ENCODE measurements at places on chromosomes 2 and 18.

DNA sequence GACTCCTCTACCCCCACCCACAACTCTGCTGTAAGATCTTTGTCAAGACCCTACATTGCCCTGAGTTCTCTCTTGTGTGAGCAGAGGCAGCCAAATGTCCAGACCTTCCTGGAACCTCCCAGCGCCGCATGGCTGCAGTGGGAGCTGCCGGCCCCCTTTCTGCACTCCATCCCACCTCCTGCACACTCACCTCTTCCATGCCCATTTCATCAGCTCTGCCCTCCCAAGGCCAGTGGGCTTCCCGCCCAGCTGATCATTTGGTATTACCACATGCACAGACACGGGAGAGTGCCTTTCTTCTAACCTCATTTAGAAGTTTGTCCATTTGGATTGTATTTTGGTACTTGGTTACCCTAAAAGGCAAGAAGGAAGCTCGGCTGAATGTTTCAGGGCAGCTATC, 2.0 kb downstream of the IL1R2 start:
- DNase-seq, result no peak

GRCh38 chr2:17621781-17622180, 81.3 kb downstream of the VSNL1 start:
- peak; percentile 20 for DNase-seq

- DNase-seq, result no peak
Measured at GRCh38 chr18:9803063-9803697, 82.6 kb upstream of the TXNDC2 start.

DNA sequence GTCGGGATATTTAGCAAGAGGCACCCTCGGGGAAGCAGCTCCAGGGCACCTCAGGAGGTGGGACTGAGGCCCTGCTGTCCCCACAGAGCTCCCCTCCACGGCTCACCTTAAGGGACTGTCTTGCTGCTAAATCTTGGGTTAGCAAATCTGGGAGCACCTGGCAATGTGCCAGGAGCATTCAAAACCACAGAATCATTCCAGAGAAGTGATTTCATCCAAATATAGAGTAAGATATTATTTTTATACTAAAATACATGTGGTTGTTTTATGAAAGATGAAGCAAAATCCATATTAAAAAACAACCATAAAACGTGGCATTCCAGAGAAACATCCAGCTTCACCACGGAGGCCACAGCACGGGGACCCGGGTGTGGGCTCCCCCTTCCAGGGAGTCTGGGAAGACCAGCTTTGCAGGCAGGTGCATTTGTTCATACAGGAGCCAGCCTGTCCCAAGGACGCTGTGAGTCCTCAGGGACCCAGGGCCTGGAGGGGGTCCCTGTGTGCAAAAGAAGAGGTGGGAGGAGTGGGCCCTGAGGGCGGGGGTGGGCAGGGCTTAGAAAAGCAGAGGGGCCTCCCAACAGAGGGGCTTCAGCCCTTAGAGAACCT, 16.3 kb downstream of the HS1BP3 start:
- peak; percentile 42 for DNase-seq

GRCh38 chr2:55103046-55103445, 52.8 kb upstream of the RTN4 start:
- no peak for DNase-seq

- DNase-seq, result no peak
Measured at GRCh38 chr2:156083763-156084493, 248.6 kb downstream of the NR4A2 start.

DNA sequence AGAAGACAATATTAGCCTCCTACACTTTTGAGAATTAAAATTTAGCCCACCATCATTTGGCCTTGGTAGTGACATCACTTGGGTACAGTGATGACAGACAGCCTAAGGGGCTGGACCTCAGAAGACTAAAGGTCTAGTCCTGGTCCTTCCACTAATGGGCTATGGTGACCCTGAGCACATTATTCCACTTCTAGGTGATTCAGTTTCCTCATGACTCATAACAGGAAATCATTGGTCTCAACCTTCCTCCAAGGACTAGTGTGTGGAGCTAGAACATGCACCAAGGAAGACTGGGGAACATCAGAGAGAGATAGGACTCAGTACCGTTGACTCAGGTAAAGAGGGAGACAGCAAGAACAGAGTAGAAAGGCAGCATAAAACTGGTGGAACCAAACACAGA, 64.0 kb downstream of the TFCP2L1 start:
- no peak for DNase-seq

DNA sequence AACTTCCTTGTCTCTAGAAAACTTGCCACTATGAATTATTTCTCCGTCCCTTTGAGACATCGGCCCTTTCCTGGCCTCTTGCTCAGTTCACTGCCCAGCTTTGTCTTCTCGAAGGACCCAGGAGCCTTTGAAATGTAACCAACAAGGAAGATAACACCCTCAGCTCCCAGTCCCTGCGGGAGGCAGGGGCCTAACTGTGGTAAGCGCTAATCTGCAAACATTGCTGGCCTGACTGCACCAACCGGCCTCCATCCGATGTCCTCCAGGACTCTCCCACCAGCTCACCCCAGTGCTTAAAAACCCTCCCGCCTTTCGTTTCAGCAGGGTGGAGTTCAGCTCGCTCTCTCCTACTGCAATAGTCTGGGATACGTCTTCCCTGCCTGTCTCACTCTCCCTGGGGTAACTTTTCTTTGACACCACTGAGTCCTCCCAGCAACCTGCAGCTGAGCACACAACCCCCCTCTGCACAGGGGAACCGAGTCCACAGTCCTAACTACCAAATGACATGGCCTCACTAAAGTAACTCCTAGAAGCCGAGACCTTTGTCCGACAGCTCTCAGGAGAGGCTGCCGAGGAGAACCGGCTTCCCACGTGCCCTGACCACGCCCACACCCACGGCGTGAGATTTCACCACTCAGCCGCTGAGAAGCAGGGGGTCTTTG, 76.1 kb downstream of the MBP start:
- DNase-seq, result no peak

DNA sequence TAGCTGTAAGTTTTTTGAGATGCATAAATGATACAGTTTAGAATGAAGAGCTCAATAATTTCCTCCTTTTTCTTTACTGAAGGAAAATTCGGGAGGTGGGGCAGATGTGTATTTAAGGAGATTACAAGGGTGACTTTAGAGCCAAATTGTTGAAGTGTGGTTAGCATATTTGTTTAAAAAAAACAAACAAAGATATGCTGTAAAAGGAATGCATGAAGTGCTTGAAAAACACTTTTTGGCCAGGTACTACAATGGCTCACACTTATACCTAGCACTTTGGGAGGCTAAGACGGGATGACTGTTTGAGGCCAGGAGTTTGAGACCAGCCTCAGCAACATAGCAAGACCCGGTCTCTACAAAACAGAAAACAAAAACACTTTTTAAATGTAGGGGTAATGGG, 38.4 kb downstream of the CD302 start:
- no peak for DNase-seq

DNA sequence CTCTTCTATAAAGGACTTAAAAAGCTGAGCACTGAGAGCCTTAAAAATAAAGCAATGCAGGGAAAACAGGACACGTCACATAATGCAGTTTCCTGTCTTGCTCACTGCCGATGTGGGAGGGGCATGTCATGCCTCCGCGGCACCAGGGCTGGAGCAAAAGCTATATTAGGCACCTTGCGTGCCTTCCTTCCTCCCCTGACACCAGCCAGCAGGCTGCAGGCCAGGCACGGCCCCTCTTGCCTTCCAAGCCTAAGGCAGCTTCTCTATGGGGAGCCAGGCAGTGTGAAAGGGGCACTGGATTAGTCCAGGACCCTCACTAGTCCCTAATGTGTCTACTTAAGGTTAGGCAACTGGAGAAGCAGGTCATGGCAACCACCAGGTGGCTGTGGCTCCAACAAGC, 26.3 kb downstream of the MRPL35 start:
- DNase-seq, result no peak

- DNase-seq, result no peak
Measured at GRCh38 chr2:14194233-14194632, 438.3 kb upstream of the LRATD1 start.

- DNase-seq, result no peak
Measured at GRCh38 chr18:23237524-23238151, 102.4 kb downstream of the CABLES1 start.

GRCh38 chr2:44944952-44945612, 3.6 kb downstream of the SIX3 start:
- DNase-seq, result no peak

- DNase-seq, result peak; percentile 45
Measured at GRCh38 chr2:217710211-217710765, 292.5 kb downstream of the TNS1 start.

DNA sequence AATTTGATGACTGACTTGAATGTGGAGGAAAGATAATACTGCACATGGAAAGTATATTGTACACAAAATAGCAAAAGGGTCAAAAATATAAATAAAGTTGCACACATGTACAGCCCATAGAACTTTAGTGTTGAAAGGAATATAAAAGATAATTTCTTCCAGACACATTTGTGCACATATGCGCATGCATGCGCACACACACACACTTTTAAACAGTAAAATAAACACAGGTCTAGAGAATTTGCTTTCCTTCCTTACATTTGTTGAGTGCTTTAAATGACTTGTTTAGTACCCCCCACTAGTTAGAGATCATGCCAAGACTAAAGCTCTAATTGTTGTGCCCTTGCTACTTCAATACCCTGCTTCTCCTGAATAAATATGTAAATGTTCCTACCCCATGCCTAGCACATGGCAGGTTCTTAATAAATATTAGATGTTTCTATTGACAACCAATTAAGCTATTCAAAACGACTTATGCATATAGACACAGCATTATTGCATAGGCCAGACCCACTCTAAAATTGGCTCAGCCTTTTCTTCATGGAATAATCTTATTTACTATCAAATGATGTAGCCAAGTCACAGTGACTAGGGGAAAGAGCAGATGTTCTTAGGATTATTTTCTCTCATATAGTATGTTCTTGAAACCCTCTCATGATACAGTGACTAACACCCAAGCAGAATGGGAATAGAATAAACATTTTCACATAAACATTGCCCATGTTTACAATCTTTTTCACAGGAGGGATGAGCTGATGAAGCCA, 165.5 kb upstream of the ACVR2A start:
- no peak for DNase-seq

DNA sequence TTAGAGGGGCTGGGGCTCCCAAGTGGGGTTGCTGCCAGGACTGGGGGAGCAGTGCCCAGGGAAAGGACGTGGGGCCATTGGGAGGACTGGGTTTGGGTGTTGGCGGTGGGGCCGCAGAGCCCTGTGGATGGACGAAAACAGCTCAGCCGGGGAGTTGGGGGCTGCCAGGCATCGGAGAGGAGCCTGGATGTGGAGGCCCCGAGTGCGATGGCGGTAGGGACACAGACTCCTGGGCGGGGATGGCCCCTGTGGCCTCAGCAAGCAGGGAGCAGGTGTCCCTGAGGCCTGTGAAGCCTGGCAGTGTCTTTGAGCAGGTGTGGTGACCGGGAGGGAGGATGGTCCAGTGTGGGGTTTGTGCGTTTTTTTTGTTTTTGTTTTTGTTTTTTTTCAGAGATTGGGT, 13.3 kb downstream of the CTDP1 start:
- no peak for DNase-seq

- no peak for DNase-seq
Measured at GRCh38 chr2:105778080-105778607, 33.4 kb downstream of the NCK2 start.

- no peak for DNase-seq
Measured at GRCh38 chr18:2869207-2869606, 22.4 kb downstream of the EMILIN2 start.

DNA sequence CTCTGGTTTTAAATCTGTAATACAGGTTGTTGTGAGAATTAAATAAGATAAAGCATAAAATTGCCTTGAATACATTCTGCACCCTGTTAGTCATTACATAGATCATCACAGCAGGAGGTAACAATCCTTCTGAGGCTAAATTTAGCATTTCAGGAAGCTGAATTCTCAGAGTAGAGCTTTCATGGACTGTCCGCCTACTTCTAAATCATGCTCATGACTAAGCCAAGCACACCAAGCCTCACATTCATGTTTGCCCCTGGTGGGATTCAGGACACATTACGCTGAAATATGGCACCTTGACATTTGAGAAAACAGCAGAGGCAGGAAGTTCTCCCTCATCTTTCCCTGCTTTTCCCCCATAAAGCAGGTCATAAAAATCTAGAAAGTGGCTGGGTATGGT, 16.6 kb upstream of the PIK3C3 start:
- peak; percentile 80 for DNase-seq

- no peak for DNase-seq
Measured at GRCh38 chr18:47204908-47205522, 28.9 kb upstream of the IER3IP1 start.

DNA sequence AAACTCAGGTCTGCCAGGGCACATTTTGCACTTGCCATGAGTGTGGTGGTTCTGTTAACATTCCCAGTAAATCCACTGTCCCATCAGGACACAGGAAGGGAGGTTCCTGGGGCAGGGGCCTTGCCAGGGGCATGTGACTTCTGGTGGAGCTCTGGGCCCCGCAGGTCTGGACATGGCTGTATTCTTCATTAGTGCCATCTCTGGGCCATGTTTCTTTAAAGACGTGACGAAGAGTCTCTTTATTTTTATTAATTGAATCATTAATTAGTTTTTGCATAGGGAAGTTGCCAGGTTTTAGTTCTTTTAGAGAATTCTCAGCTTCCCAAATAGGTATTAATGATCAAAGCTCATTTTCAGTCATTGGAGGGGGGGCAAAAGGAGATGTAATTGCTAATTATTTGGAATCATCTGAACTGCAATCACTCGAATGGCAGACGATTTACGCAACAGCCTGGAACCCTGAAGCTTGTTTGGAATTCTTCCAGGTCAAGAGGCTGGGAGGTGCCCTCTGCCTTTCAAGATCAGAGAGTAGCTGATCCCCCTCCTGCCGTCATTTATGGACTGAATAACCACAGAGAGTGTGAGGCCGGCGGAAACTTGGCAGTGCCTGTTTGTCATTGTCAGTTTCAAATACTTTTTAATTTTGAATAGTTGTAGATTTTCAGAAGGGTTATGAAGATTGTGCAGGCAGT, 106.2 kb downstream of the RTP5 start:
- DNase-seq, result no peak

GRCh38 chr2:227324642-227324994, 433 bp upstream of the MFF start:
- DNase-seq, result no peak

GRCh38 chr2:60424233-60424632, 129.2 kb downstream of the BCL11A start:
- no peak for DNase-seq

- DNase-seq, result no peak
Measured at GRCh38 chr2:149063177-149063576, 24.7 kb downstream of the LYPD6B start.

Data from fibroblast of skin of left biceps (primary cell).